ENCODE measurements at places on chromosomes 3 and 15.
A peak's percentile ranks its signal among the peaks of the same experiment; 100 is the strongest.

GRCh38 chr15:96223939-96224338 is 106.6 kb upstream of the NR2F2 start:
- DNase-seq = no peak

GRCh38 chr3:147141516-147142288 is 264.6 kb downstream of the ZIC4 start:
- DNase-seq = no peak

DNA sequence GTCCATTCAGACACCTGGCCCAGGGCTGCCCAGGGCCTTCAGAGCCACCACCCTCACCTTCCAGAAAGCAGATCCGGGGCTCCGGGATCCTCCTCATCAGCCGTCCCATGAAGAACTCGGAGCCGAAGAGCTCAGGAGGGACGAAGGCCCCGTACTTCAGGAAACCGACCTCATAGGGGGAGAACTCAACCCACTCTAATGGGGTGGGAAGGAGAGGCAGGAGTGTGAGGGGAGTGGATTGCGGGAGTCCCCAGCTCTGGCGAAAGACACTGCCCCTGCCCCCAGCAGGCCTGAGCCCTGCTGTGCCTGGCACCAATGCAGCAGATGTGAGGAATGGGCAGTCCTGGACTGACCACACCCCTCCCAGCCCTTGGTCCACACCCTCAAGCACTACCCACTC is 22.6 kb downstream of the PLA2G4D start:
- DNase-seq = peak; percentile 24

DNA sequence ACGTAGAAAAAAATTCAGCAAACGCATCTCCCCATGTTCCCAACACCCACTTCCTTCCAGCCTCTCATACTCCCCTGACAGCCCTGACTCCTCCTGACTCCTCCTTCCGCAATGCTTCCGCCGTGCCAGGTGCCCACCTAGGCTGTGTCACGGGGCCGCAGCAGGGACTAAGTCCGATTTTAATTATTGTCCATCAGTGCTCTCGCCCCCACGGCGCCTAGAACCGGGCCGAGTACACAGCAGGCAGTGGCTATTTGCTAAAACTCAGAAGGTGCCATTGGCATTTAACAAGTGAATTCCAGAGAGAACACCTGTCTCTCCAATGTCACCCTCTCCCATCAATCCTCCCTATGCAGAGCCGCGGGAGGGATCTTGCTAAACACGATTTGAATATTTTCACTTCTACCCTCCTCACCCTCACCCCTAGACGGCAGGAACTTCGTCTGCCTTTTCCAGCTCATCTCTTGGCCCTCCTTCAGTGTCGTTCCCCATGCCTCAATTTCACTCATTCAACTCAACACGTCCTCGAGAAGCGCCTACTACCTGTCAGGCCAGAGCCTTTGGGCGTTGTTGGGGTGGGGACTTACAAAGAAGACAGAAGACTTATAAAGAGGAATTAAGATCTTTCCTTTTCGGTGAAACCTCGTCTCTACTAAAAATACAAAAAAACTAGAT is 11.5 kb upstream of the SHF start:
- no peak for DNase-seq

DNA sequence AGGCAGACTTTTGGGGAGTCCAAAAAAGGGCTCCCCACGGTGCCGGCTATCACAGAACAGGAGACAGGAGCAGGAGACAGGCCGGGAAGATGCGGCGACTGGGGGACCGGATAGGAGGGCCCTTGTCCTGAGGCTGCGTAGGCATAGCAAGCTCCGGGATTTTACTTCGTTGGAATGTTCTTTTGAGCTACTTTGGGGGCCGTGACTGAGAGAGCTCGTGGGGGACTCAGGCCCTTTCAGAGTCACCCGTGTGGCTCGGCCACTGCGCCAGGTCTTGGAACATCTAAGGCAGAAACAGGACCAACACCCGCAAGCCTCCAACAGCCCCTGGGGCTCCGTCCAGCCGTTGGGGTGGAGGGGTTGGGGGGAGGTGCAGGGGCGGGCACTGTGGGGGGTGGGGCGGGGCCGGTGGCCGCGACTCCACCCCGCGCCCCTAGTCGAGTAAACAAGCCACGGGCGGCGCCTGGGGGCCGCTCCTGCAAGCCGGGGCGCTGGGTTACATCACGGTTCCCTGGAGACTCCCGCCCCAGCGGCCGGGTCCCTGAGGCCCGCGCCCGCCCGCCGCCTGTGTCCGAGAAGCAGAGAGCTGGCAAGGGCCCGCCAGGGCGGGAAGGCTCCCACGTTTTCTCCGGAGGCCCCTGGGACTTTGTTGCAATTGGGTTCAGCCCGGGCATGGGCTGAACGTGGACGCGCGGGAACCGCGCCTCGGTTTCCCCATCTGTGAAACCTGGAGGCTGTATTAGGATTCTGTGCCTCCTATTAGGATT is 23.3 kb upstream of the C15orf39 start:
- DNase-seq = no peak

- DNase-seq = no peak
Measured at GRCh38 chr15:67611370-67612369, 69.2 kb downstream of the MAP2K5 start.

DNA sequence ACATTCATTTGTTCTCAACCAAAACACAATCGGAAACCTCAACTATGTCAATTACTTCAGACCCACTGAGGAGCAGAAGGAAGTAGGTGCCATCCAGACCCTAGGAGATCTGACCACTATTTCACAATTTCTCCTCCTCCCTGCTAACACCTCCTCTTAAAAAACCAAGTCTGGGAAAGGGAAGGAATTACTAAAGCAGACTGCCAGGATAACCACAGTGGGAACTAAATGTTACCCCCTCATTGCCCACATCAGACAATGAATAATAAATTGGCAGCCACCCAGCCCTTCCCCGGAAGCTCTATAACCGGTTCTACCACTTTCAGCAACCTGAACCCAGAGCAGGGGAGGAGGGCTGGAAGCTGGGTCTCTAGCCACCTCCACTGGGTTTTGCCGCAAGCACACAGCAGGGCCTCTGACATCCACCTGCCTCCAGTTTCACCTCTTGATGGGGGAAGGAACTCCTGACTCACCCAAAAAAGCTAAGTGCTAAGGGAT is 17.6 kb downstream of the C15orf62 start:
- DNase-seq = no peak

DNA sequence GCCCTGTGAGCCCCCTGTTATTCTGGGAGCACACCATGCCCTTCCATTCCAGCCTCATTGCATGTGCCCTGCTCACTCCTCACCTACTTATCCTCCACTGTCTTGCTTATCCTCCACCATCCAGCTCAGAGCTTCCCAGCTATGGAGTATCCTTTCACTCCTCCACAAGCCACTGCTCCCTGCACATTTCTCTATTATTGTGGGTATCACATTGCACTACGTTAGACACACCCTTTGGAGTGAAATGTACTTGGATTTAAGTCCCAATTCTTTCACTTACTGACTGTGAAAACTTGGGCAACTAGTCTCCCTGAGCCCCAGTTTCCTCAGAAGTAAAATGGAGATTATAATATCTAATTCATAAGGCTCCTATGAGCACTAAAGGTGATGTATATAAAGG is 4.3 kb downstream of the MASP1 start:
- no peak for DNase-seq

DNA sequence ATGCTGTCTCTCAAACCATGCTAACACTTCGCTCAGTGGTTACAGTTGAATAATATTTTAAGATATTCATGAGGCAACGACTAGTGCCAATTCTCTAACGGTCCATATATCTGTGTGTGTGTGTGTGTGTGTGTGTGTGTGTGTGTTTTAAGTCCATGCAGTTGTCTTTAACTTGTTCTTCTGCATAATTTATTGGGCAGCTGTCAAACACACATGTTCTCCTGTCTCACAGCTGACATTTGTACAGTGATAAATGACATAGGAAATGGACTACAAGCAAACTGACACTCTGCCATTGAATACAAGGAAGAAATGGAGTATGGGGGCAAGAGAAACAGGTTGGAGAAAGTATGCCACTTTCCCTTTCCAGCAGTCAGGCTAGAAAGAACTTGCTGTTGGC is 172.0 kb downstream of the PDZRN3 start:
- no peak for DNase-seq

- DNase-seq = no peak
Measured at GRCh38 chr3:186997061-186997460, 66.7 kb downstream of the ST6GAL1 start.

GRCh38 chr15:100520132-100520921 is 8.4 kb downstream of the CERS3 start:
- DNase-seq = no peak

GRCh38 chr3:184347321-184348056 is 10.1 kb downstream of the FAM131A start:
- no peak for DNase-seq

GRCh38 chr3:45792036-45792435 is 4.3 kb downstream of the SLC6A20 start:
- DNase-seq = no peak

- DNase-seq = no peak
Measured at GRCh38 chr3:123039178-123039577, 11.6 kb upstream of the SEMA5B start.

- DNase-seq = no peak
Measured at GRCh38 chr3:185469542-185469941, 29.3 kb downstream of the TMEM41A start.

GRCh38 chr15:66713843-66714508 is 11.9 kb downstream of the SMAD6 start:
- DNase-seq = no peak

Data from activated CD4-positive, CD25-positive, alpha-beta regulatory T cell treated with anti-CD3 and anti-CD28 coated beads, Interleukin-2, amount 50 U/mL, for 72 hours (primary cell).